ENCODE measurements at places on chromosomes 5 and 9. TPM values are rescaled to one million over a fixed set of nuclear protein-coding genes. Genes with fewer than 3 reads are reported as not detected.
A peak's percentile ranks its signal among the peaks of the same experiment; 100 is the strongest.

DNA sequence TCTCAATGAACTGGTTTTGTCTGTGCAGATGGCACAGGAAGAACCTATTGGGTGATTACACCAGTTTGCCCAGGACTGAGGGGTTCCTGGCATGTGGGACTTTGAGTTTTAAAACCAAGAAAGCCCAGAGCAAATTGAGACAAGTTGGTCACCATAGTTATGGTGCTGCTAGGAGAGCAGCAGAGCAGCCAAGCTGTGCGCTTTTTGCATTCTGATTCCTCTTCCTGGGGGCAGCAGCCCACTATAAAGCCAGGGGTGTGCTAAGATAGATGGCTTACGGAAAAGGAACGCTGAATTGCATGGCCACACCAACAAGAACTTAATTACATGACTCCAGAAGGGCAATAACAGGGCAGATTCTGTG, 49.7 kb downstream of the TIMD4 start:
- no peak for DNase-seq
- peak overlapping the region; percentile 93 for H3K27ac ChIP-seq
- H3K4me1 ChIP-seq = peaks cover 41% of the 10 kb centered on the region
- peak overlapping the region; percentile 56 for H3K4me3 ChIP-seq
- H3K36me3 ChIP-seq = peaks cover 37% of the 10 kb centered on the region
- H3K27me3 ChIP-seq = no peaks in the 10 kb centered on the region

DNA sequence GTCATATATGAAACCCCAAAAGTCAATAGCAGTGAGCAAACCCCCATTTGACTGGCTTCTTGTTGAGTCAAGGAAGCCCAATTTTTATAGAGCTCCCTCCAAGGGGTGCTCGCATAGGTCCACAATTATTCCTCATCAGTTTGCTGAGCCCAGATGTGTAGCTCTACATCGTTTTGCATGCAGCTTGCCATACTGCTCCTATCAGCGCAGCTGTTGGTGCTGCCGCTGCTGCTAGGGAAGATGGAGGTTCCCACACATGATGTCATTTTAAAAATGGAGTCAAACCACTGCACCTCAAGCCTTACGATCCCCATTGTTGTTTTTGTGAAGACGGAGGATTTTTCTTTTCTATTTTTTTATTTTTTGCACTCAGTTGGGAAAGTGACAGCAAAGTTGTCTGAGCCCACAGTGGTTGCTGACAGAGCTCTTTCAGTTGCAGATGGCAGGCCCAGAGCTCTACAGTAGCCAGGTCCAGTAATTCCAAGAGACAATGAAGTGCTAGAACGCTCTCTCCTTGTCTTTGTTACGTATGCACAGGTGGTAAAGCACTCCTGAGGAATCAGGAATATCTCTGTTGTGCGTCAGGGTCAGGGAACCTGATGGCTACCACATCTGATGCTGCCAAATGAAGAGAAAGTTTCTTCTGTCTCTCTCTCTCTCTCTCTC, 23.2 kb upstream of the C5orf63 start:
- H3K4me3 ChIP-seq = no peak overlapping the region
- H3K4me1 ChIP-seq = peaks cover 7% of the 10 kb centered on the region
- DNase-seq = no peak
- H3K27me3 ChIP-seq = no peaks in the 10 kb centered on the region
- no peak overlapping the region for H3K27ac ChIP-seq

The CBY3 gene
- total RNA-seq = 0.47 TPM

The ADAMTS6 gene
- total RNA-seq = 1.1 TPM

DNA sequence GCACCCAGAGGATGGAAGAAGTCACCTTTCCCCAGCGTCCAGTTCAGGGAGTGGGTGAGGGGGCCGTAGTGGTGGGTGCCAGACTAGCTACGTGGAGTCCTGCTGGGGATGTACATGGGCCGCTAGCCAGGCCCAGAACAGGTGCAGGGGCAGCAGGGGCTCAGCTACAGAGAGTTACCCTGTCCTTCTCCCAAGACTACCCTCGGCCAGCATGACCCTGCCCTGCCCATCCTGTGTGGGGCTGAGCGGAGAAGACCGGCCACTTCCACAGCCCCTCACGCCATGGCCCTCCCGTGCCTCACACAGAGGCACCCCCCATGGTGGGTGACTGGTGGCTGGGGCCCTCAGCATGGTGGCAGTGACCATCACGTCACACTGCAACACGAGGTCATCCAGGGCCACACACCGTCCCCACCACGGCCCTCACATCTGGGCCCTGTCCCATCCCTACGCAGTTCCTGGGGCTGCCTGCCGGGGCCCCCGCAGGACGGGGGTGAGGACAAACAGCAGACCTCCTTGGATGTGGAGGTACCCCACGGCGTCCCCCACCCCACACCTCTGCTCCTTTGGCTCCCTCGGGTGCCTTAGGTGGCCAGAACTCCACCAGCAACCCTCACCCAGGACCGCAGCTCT, 977 bp upstream of the DPP7 start:
- H3K4me1 ChIP-seq = peaks cover 10% of the 10 kb centered on the region
- H3K4me3 ChIP-seq = peak overlapping the region; percentile 56
- H3K27ac ChIP-seq = no peak overlapping the region
- peaks cover 12% of the 10 kb centered on the region for H3K36me3 ChIP-seq
- H3K27me3 ChIP-seq = no peaks in the 10 kb centered on the region

DNA sequence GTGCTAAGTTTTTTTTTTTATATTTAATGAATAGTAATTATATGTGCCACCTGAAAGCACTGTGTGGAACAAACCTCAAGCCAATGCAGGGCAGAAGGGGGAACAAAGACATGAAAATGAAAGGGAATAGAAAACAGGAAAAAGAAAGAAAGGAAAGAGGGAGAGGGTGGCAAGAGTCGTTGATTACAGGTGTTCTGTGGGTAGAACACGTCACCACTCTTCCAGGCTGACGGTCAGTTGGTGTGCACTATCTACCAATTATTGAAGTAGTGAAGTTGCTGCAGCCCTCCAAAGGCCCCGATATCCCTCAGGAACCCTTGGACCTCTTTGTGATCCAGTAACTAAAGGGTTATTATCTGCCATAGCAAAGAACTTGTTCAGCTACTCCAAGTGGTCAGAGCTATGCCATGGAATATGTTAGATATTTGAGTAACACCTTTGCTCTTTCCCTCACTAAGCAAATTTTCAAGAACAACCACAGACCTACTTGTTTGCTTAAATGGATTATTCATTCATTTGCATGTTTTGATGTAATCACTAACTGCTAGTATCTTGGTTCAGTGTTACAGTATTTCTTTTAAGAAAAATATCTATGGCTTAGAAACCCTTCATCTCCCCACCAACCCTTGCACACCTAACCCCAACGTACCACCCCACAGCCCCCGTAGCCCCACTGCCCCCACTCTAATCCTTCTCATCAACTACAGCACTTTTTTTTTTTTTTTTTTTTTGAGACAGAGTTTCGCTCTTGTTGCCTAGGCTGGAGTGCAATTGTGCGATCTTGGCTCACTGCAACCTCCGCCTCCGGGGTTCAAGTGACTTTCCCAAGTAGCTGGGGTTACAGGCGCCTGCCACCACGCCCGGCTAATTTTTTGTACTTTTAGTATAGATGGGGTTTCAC, 31.3 kb downstream of the FYB1 start:
- H3K27ac ChIP-seq = peak overlapping the region; percentile 96
- DNase-seq = peak; percentile 51
- H3K4me3 ChIP-seq = peak overlapping the region; percentile 72
- H3K36me3 ChIP-seq = peaks cover 10% of the 10 kb centered on the region
- peaks cover 84% of the 10 kb centered on the region for H3K4me1 ChIP-seq

- H3K27ac ChIP-seq = no peak overlapping the region
- no peaks in the 10 kb centered on the region for H3K36me3 ChIP-seq
- DNase-seq = no peak
- peaks cover 39% of the 10 kb centered on the region for H3K27me3 ChIP-seq
- H3K4me3 ChIP-seq = no peak overlapping the region
- H3K4me1 ChIP-seq = no peaks in the 10 kb centered on the region
These were observed 96.0 kb upstream of the CPLX2 start for GRCh38 chr5:175775416-175775815.

GRCh38 chr5:59445741-59446140, 447.8 kb downstream of the PDE4D start:
- H3K4me1 ChIP-seq = no peaks in the 10 kb centered on the region
- H3K4me3 ChIP-seq = no peak overlapping the region
- DNase-seq = no peak

GRCh38 chr5:95628933-95629332, 9.0 kb downstream of the GPR150 start:
- no peak overlapping the region for H3K27ac ChIP-seq
- no peak overlapping the region for H3K4me3 ChIP-seq
- no peak for DNase-seq
- peaks cover 18% of the 10 kb centered on the region for H3K4me1 ChIP-seq
- no peaks in the 10 kb centered on the region for H3K27me3 ChIP-seq

DNA sequence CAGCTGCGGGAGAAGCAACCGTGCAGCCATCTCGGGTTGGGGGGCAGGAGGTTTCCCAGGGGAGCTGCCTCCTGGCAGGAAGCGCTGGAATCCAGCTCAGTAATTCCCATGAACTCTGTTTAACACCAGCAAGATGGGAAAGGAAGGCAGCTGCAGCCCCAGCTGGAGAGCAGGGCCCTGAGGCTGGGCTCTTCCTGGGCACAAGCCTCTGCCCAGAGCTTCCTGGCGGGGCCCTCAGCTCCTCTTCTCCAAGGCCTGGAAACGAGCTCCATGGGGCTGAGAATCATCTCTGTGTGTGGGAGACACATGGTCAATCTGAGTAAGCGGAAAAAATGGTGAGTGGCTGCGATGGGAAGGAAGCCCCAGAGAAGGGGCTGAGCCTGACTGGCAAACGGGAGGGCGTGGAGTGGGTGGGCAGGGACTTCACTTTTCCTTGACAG, 6.3 kb downstream of the MRPL36 start:
- H3K27ac ChIP-seq = peak overlapping the region; percentile 93
- peaks cover 19% of the 10 kb centered on the region for H3K36me3 ChIP-seq
- H3K4me1 ChIP-seq = peaks cover 89% of the 10 kb centered on the region
- H3K27me3 ChIP-seq = no peaks in the 10 kb centered on the region

The ZBED3 gene
- 5.2 TPM for total RNA-seq

- peak; percentile 55 for DNase-seq
- H3K4me3 ChIP-seq = peak overlapping the region; percentile 77
- peaks cover 9% of the 10 kb centered on the region for H3K36me3 ChIP-seq
- peak overlapping the region; percentile 86 for H3K27ac ChIP-seq
These were observed 597 bp upstream of the TMEM250 start for GRCh38 chr9:136119061-136119882.

DNA sequence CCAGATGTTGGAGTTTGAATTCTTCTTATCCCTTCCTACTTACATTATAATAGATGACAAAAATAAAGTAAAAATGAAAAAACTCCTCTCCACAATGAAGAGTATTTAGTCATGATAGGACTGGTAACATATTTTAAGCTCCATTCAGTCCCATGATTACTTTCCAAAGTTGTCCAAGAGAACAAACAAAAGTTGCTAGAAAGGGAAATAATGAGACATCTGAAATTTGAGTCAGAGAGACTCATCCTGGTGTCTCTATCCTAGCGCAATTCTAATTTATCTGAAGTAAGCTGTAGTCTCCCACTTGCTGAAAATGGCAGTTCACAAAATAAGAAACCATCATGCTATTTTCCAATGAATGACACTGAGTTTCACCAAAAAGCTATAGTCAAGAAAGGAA, 152.2 kb downstream of the BNC2 start:
- H3K27ac ChIP-seq = no peak overlapping the region
- H3K4me3 ChIP-seq = no peak overlapping the region
- H3K27me3 ChIP-seq = peaks cover 2% of the 10 kb centered on the region

Data from activated CD8-positive, alpha-beta T cell treated with anti-CD3 and anti-CD28 coated beads for 36 hours (primary cell).